T-cell (primary cell): ENCODE measurements at places on chromosomes 1 and 21.
A peak's percentile ranks its signal among the peaks of the same experiment; 100 is the strongest.

DNA sequence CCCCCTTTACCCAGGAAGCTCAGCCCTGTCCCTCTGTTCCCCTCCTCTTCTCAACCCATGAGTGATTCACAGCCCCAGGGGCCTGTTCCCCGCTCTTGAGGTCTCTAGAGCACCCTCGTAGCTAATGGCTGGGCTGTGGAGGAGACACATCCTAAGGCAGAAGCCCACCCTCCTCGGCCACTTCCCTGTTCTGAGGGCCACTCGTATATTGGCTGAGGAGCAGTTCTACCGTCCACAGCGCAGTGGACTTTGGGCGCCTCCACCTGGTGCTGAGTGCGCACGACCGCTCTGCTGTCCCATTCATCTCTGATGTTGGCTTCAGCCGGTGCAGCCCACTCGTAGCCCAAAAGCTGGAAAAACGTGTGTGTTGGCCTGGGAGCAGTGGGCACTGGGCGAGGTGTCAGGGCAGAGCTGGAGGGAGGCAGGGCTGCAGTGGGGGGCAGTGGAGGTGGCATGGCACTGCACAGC is 24.5 kb upstream of the PKP1 start:
- no peak for DNase-seq

GRCh38 chr1:70411360-70411844 is 334 bp downstream of the CTH start:
- DNase-seq, result no peak

GRCh38 chr1:8283058-8283884 is 34.6 kb upstream of the SLC45A1 start:
- DNase-seq, result no peak

DNA sequence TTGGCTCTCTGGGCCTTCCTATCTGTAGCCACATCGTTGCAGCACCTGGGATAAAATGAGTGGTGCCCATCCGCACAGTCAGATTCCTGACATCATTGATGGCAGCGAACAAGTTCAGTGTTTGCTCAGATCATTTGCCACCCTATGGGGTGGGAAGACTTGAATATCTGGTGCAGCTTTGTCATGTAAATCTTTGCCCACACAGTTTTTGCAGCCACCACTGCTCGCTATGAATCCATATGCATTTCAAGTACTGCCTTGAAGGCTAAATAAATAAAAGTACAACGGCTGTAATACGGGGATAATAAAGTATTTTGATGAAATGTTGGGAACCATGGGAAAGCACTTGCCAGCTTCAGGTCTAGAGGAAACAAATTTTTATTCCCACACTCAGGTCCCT is 56.3 kb upstream of the COA6 start:
- DNase-seq, result no peak

GRCh38 chr21:28509031-28509430 is 483.6 kb downstream of the LTN1 start:
- no peak for DNase-seq

GRCh38 chr1:44775930-44776729 is 790 bp downstream of the RPS8 start:
- DNase-seq, result no peak

GRCh38 chr1:15934211-15935055 is 41.5 kb downstream of the ZBTB17 start:
- DNase-seq, result no peak

DNA sequence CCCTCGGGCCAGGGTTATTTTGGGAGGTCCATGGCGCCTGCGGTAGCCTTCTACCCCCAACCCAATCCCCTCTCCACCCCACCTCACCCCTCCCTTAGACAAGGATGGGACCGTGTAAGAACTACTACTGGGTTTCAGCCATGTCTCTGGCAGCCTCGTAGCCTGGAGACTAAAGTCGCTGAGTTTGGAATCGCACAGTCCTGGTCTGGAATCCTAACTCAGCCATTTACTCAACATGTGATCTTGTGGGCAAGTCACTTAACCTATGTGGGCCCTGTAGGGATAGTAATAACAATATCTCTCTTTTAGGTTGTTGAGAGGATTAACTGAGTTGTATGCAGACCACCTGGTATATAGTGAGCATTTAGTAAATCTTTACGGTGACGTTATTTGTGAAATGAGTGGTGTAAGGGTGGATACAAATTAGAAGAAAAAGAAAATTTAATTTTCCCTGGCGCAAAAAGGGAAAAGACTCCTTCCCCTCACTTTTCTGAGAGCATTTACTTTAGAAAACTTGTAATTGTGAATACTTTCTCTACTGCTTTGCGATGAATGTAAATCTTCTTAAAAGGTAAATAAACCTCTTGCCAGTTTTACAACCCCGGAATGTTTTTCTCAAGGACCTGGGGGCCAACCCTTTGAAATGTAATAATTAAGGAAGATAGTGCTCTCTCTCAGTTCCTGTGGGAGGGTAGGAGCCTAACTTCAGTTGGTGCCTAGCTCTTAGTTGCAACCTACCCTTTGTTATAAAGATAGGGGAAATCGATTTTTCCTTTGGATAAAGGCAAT is 615 bp upstream of the MRPS15 start:
- no peak for DNase-seq

DNA sequence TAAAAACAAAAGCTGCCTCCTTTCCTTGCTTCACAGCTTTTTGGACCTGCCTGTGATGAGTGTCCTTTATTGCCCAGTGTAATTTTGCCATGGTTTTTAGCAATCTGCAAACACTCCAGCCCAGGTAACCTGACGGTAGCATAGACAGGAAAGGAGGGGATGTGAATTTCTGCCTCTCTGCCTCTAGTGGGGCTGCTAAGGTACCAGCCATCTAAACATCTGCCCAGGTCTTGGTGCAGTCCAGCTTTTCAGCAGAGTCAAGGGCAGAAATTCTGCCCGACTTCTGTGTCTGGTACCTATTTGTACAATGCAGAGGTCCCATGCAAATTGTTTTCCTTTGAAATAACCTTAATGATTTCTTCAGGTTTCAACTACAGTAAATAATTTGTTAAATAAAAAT is 371.4 kb downstream of the KIF26B start:
- no peak for DNase-seq

DNA sequence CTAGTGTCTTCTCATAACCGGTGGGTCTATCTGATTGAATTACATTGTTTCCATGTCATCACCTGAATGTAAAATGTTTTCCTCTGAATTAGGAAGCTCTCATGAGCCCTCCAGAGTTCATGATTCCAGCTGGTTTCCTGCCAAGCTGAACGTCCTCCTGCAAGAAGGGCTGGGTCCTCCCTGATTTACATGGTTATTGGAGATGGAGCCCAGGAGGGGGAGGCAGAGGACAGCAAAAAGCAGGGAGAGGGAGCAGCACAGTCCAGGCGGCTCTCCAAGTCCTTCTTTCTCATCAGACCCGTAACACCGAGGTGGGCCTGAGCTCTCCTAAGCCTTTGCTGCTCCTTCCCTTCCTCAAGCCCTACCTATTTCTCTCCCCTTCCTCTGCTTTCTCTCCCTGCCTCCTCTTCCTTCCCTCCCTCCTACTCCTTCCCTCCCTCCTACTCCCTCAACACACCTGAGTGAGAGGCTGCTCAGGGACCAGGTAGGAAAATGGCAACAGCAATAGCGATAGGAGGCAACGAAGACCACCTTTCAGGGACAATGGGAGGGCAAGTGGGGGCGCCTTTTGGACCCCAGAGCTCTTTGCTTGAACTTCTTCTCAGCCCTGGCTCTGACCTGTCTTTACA is 265.9 kb downstream of the PRDM2 start:
- peak; percentile 2 for DNase-seq

- peak; percentile 48 for DNase-seq
Measured at GRCh38 chr1:111334169-111334568, 43.5 kb downstream of the CHIA start.

DNA sequence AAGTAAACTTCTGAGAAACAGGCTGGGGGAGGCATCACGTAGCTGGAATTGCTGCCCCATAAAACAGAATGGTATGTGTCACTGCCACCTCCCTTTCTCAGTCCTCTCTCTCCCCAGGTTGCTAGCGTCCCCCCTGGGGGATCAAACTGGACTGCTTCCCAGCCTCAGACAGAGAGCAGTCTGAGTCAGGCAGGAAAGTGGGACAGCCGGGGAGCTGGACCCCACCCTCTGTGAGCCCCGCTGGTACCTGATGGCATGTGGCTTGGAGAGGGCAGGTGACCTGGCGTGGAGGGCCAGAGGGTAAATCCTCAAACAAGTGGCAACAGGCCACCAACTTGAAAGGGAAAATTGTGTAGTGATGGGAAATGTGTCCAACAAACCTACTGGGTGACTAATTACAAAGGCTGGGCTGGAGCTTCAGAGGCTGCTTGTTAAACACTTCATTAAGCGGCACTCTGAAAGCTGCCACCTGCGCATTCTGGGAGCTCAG is 1.0 kb upstream of the SFN start:
- DNase-seq, result no peak

DNA sequence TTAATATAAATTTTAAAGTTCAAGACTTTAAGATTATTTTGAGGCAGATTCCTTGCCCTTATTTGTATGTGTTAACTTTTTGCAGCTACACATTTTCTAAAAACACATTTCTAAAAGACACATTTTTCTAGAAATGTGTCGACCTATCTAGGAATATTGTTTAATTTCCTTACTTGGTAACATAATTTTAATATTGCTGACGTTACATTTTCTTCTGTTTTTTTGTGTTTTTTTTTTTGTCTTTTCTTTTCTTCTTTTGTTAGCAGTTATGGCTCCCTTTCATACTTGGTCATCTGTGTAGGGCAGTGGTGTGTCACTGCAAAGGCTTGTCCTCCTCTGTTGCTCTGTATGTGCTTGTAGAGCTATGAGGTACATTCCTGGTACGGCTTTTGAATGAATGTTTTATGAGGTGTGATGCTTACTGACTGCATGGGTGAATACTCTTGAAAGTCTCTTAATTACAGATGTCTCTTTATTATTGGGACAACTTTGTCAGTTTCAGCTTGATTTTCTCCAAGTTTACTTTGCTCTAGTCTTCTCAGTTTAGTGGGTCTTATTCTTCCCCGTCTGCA is 30.1 kb downstream of the LRRC8D start:
- no peak for DNase-seq

DNA sequence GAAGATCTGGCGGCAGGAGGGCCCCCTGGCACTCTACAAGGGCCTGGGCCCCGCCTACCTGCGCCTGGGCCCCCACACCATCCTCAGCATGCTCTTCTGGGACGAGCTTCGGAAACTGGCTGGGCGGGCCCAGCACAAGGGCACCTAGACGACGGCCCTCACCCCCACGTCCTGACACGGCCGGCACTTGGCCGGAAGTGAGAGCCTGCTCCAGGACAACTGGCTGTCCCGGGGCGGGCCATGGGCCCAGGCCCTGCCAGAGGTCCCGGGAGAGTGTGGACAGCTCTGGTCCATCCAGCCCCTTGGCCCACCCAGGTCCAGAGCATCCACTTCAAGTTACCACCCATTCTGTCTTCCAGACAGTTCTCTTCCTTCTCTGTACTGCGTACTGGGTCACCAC is 3.0 kb upstream of the TMEM82 start:
- no peak for DNase-seq

DNA sequence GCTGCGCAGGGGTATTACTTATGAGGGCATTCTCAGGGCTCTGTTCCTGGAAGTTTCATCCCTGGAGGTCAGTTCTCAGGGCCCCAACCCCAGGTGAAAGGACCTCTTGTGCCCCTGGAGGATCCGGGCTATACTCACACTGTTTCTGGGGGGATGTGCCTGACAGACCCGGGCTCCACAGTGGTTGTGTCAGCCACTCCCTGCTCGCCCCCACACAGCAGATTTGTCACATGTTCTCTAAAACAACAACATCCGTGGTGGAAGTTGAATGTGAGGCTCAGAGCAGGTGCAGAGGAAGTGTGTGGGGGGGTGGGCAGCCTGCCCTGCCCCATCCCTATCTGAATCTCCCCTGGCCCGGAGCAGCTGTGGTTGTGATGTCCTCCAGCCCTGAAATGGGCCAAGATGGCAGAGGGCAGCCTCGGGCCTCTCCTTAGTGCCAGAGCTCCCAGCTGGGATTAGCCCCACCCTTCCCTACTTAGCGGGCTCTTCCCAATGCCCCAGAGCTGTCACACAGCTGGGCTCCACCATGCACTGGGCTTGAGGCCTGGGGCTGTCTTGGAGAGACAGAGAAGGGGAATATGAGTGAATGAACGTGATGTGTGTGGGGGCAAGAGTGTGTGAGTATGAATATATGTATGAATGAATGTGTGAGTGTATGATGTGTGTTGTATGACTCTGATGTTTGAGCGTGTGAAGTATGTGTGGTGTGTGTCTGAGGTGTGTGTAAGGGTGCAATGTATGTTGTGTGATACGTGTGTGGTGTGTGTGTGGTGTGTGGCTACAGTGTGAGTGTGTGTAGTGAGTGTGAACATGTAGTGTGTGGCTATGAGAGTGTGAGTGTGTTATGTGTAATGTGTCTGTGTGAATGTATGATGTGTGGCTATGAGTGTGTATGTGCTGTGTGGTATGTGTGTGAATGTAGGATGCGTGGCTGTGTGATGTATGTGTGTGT is 1.5 kb upstream of the FCMR start:
- peak; percentile 79 for DNase-seq

DNA sequence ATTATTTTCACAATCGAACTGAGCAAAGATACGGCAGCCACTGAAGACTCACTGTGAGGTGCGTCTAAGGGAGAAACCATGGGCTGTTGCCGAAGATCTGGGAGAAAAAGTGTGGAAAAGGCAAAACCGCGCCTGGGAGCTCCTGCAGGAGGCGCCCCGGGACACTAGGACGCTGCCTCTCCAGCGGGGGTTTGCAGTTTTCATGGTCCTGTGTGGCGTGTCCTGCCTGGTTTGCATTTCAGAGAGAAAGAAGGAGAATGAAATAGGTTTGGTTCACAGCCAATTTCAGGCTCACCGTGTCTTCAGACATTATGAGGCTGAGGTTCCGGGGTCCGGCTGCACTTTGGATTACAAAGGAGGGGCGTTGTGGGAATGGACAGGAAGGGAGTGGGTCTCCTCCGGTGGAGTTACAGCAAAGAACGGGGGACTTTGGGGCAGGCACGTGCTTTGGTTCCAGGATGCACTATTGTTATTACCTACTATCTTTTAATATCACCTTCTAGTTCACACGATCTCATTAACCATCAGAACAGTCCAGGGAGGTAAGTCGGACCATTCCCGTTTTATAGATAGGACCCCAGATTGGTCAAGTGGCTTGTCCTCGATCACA is 179.8 kb downstream of the DYRK1A start:
- DNase-seq, result no peak

DNA sequence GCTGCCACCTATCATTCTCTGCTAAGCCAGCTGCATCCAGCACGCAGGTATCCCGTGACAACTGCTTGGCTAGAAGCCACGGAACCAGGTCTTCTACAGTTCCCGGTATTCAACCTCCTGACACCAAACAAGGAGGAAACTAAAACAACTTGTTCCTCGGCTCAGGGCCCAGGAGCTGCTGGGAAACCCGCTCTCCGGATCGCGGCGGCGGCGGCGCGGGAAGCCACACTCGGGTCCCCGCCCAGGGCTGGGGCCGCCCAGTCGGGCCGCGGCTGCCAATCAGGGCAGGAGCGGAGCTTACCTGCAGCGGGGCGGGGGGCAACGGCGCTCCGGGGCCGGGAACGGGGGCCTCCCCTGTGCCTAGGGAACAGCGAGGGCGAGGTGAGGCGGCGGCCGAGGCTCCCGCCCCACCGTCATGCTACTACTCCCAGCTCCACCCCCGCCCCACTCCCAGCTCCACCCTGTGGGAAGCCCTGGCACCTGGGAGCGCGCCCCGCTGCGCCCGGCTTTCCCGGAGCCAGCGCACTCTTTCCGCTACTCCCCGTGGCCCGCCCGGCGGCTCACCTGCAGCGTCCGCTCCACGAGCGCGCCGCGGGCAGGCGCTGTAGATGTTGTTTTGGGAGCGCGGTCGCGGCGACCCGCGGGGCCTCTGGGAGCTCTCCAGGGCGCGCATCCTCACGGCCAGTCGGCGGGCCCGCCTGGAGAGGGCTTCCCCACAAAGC is 12.1 kb downstream of the IL24 start:
- peak; percentile 34 for DNase-seq

- DNase-seq, result no peak
Measured at GRCh38 chr1:166597516-166597915, 241.8 kb upstream of the POGK start.

GRCh38 chr1:151529781-151530180 is 10.3 kb upstream of the TUFT1 start:
- DNase-seq, result no peak
